ENCODE measurements at places on chromosomes 11 and 22. TPM values are rescaled to one million over a fixed set of nuclear protein-coding genes. Genes with fewer than 3 reads are reported as not detected.

DNA sequence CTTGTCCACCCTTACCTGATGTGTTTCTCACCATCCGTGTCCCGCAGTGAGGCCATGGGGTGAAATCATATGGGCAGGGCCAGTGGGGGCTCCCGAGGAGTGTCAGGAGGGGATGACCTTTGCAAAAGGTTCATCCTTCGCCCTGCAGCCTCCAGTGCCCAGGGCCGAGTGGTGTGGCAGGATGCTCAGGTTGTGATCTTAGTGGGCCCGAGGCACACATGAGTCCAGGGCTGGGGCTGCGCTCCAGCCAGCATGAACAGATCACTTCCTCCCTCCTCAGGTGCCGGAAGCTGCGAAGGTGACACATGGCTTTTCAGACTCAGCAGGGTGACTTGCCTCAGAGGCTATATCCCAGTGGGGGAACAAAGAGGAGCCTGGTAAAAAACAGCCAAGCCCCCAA is 2.8 kb upstream of the FKBP2 start:
- no peak for DNase-seq

DNA sequence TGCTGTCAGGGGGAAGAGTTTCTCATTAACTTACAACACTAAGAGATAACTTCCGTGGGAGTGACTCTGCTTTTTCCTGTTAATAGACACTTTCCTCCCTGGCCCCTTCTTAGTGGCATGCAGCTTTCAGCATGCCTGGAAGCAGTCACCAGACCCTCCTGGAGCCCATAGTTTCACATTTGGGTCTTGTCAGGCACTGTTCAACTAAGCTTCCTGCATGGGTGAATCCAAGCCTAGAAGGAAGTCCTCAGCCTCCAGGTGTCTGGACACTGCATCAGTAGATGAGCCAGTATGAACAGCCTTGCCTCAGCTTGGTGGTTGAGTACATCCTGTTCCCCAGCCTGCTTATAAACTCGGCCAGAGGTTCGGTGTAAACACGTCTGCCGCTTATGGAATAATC is 68.1 kb downstream of the PPP6R3 start:
- DNase-seq, result peak; percentile 15

- no peak for DNase-seq
Measured at GRCh38 chr11:68042219-68043028, 3.6 kb downstream of the TCIRG1 start.

- no peak for DNase-seq
Measured at GRCh38 chr11:14902650-14903350, 10.8 kb upstream of the CYP2R1 start.

The KMT2A gene
- polyA plus RNA-seq, result 26.3 TPM

DNA sequence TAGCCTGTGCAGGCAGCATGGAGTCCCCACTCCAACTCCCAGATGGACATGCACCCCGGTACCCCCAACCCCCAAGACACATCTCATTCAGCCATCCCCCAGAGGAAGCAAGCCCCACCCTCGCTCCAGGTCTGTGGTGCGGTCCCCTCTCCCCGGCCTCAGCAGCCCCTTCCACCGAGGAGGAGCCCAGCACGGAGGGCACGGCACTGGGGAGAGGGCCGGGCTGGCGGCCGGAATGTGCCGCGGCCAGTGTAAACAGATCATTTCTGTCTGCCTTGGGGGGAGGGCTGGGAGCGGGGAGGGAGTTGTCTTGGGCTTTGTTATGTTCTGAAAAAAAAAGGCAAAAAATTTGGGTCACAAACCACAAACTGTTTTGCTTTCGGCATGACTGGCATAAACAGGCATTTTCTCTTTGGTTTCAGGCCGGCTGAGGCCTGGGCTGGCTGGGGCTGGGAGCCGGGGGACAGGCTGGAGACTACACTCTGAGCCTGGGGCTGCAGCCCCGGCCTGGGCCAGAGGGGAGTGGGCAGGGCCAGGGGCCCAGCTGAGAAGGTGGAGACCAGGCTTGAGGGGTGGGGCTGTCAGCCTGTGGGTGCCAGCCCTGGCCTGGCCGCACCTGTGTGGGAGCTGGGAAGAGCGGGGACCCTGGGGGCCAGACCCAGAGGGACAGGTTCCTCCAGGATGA is 16.8 kb downstream of the IGF2 start:
- no peak for DNase-seq

- DNase-seq, result no peak
Measured at GRCh38 chr11:4459500-4459899, 10.4 kb downstream of the OR52K2 start.

The PDE2A gene
- not detected for polyA plus RNA-seq

DNA sequence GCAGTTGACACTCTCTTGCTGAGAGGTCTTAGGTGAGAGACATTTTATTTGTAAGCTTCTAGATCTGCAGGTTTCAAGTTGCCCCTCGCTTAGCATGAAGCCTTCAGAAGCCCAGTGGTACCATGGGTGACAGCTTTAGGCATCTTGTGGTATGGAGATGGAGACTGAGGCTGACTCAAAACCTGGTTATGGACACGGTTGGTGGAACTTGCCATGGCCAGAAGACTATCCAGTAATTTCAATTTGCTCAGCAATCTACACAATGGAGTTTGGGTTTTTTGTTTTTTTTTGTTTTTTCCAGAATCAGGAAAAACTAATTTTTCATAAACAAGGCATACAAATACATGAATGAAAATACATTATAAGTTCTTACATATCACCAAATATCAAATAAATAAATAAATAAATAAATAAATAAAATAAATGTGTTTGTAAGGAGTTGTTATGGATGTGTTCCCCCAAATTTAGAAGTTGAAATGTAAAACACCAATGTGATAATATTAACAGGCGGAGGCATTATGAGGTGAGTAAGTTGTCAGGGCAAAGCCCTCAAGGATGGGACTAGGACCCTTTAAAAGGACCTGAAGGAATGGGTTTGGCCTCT is 22.6 kb downstream of the ETS1 start:
- no peak for DNase-seq

The C11orf16 gene
- polyA plus RNA-seq, result not detected

GRCh38 chr11:93099806-93100205 is 98.0 kb downstream of the SLC36A4 start:
- DNase-seq, result no peak

The APOL2 gene
- polyA plus RNA-seq, result 5.9 TPM

DNA sequence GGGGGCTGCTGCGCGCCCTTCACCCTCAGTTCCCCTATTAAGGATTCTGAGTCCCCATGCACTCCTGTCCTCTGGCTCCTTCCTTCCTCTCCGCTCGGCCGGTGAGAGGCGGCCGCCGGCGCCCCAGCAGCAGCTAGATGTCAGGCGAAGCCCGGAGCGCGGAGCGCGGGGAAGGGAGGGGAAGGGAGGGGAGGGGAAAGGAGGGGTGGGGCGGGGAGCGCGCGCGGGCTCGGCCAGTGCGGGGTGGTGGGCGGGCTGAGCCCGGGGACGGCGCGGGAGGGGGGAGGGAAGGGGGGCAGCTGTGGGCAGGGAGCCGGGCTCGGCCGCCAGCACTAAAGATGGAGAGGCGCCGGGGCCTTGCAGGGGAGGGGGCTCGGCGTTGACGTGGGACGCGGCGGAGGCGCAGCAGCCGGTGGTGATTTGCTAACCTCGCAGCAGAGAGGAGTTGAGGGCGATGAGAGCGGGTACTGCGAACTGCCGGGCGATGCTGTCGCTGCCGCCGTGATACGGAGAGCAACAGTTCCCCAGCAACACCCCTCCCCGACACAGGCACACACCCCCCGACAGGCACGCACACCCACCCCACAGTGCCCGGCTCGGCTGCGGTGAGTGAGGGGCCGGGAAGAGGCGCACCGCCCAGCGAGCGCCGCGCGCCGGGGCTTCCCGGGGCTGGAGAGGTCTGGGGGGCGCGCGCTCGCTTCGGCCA is at the start of gene ZBTB16:
Gene ZBTB16 (plus strand): TSS at position 434 of the 706 bp plus-strand sequence. CDS start 3,590 bp downstream, outside the sequence.
- peak; percentile 68 for DNase-seq

The PNPLA3 gene
- polyA plus RNA-seq, result not detected

The SLC3A2 gene
- polyA plus RNA-seq, result 104 TPM

GRCh38 chr11:129973809-129974208 is 28.8 kb downstream of the PRDM10 start:
- no peak for DNase-seq

DNA sequence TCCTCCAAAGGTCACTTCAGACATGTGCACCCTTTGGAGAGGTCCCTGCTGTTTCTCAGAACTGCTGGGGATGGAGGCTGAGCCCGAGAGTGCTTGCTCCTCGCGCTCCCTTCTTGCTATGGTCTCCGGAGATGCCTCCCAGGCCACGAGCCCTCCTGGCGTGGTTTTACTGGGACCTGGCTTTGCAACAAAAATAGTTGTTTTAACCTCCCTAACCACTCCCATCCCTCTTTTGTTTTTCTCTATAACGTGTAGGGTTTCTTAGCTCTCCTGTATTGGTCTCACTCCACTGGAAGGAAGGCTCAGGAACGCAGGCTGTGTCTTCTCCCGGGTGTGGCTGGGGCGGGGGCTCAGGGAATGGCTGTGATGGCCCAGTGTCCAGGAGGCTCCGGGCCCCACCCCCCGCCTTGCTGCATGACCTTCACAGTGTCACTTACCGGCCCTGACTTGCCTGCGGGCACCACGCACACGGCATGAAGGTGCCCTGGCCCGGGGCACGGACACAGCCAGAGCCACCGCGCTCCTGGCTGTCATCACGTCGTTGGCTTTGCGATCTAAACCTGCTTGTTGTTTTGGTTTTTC is 5.6 kb downstream of the PTDSS2 start:
- DNase-seq, result no peak

GRCh38 chr11:12587333-12587991 is 86.8 kb upstream of the TEAD1 start:
- DNase-seq, result no peak

DNA sequence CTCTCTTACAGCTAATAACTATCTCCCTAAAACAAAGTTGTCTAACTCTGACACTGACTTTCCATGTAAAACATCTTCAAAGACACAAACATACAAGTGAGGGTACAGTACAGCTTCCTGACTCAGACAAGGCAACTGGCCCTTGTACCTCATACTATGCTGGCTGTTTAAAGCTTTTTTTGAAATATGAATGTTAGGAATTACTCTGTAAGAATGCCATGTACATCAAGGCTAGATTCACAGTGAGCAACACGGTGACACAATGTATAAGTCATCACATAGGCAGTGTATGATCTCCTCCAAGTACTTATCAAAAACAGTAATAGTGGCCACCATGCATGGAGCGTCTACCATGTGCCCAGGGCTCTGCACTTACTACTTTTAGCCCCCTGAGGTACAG is 28.6 kb downstream of the ALG8 start:
- no peak for DNase-seq

DNA sequence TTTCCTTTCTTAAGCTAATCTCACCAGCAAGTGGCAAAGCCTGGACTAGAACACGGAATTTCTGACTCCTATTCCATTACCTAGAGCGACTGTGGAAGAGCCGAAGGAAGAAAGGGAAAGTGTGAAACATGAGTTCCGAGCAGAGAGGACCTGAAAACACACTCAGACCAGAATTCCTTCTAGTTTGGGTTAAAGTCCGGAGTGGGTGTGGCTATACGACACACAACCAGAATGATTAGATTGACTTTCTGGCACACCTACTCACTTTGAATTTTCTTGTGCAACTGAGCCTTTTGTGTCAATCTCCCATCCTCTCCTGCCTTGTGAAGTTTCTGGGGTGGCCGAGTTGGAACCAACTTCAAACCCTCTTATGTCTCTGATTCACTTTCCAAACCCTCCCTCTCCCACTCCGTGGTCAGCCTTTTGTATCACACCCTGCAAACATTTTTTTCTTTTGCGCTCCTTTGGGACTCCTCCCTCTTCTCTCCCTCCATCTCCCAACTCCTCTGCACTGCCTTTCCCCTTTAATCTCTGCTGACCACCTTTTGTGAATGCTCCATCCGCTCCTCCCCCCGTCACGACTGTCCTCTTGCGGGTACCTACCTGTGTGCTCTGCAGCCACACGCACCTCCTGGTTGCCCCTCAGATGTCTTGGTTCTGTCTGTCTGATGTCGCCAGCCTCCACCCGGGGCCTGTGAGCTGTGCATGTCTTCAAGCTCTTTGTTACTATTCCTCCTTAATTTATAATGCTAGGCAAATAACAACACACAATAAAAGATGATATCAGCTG is 86.3 kb upstream of the BLID start:
- DNase-seq, result no peak

- DNase-seq, result no peak
Measured at GRCh38 chr22:49148895-49149418, 678.7 kb downstream of the BRD1 start.

GRCh38 chr22:49968313-49968830 is 7.8 kb downstream of the PIM3 start:
- no peak for DNase-seq

- DNase-seq, result no peak
Measured at GRCh38 chr11:9089636-9090035, 1.8 kb downstream of the SCUBE2 start.

The OR4D9 gene
- not detected for polyA plus RNA-seq

The ESAM gene
- 16.5 TPM for polyA plus RNA-seq

The ST14 gene
- polyA plus RNA-seq, result 20.4 TPM

GRCh38 chr11:121889186-121889585 is 226.8 kb downstream of the BLID start:
- DNase-seq, result no peak

The TBC1D22A gene
- 59.4 TPM for polyA plus RNA-seq

GRCh38 chr11:132052904-132053303 is 682.5 kb downstream of the NTM start:
- no peak for DNase-seq

- DNase-seq, result no peak
Measured at GRCh38 chr22:29732883-29733282, 13.1 kb downstream of the CABP7 start.

DNA sequence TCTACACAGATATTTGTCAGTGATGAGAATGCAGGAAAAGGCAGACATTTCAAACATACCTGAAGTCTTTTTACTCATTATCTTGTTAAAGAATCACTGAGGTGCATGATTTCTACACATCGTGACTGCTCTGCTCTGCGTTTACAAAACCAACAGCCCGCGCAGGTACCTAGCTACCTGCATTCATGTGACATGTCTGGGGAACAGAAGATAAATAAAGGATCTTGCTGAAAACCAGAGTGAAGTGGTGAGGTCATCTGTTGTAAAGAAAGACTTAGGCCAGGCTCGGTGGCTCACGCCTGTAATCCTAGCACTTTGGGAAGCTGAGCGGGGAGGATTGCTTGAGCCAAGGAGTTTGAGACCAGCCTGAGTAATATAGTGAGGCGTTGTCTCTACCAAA is 15.7 kb downstream of the ASPHD2 start:
- DNase-seq, result no peak

The SPI1 gene
- polyA plus RNA-seq, result 46.6 TPM

DNA sequence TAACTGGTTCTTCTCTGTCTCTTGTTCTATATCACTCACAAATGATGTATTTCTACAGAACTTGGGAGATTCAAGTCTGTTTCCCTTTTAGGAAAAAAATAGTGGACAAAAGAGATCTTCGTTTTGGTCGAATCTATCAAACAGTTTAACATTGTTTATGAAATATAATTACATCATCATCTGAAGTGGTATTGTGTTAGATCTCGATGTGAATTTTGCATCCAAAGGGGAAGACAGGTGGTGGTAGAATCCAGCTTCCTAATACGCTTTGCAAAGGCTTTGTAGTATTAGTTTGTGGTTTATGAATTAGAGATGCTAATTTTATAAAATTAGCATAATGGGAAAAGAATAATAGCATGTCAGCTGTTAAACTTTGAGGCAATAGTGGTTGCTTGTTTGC is 3.4 kb downstream of the SIK2 start:
- DNase-seq, result no peak
